Stimulated activated CD4-positive, alpha-beta T cell treated with anti-CD3 and anti-CD28 coated beads, Interleukin-4, amount 100 ng/mL, for 1 hour (primary cell): ENCODE measurements at places on chromosomes 1 and 21.
A peak's percentile ranks its signal among the peaks of the same experiment; 100 is the strongest.

DNA sequence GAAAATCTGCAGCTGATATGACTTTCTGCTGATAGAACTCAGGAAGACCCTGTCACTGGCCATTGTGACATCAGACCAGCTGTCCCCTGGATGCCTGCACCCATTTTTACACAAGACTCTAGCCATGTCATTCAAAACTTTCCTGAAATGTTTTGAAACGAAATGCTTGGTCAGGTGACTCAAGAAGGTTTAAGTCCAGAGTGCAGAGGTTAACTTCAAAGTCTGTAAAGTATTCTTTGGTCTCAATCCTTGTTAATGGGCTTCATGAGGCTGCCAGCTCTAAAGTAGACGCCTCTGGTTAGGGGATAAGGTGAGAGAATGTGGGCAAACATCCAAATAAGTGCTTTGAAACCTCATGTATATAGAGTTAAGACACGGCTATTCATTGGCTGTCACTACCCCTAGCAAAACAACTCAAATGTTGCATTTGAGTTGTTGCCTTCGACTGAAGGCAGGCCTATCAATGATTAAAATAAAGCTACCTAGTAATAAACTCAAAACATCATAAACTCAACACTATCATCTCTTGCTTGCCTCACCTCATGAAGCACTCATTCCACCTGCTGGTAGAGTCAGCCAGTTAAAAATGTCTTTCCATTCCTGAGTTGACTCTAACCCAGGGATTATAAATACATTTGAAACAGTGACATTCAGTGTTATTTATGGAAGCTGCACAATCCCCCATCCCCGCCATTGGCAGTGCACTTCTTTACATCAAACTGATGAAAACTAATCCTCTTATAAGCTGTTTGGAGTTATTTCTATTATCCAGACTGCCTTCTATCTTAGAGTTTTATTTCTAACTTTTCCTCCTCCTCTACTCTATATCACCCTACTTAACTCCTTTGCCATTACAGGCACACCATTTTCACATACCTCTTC, 26.0 kb downstream of the RABIF start:
- no peak for DNase-seq

DNA sequence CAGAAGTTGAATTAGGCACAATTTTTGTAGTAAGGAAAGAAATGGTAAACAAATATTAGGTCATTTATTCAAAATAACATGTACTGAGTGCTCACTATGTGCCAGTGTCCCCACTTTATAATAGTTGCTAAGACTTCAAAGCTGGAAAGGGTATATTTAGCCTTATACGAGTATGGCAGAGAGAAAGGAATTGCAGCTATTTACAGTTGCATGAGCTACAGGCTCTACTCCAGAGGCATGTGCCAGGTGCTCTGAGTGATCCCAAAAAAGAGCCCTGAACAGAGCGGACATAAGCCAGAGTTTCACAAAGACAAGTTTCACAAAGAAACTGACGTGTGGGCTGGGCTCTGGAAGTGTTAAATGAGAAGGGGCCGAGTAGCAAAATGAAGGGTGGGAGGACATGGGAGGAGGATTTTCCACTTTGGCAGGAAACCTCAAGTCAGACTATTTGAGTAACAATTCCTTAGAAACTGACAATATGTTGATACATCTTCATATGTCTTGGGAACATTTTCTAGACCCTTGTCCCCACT, 40.9 kb downstream of the FASLG start:
- no peak for DNase-seq

GRCh38 chr1:26838474-26839338, 12.2 kb downstream of the ZDHHC18 start:
- peak; percentile 53 for DNase-seq

DNA sequence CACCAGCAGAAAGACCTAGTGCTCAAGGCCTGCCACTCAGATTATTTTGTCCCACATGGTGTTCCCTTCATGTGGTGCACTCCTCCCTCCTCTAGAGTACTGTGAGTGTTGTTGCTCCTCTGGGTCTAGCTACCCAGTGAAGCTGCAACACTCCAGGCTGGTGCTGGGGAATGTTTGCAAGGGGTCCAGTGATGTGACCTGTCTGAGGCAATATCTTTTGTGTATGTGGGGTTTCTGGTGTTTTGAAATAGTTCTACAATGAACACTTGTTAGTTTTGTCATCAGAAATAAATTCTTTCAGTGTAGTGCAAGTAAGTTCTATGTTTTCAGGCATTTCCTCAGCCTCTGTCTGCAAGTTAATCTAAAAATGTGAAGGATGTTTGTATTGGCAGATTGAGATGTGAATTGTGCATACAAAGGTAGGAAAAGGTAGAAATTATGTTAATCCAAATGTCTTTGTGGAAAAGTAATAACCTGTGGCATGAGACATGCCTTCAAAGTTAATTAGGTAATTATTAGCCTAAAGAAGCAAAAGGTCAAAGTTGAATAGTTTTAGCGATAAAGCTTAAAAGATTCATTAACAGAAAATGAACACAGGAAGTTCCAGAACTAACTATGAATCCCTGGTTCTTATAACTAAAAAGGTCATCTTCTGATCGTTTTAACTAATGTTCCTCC, 616.8 kb downstream of the LTN1 start:
- no peak for DNase-seq
